ENCODE measurements at places on chromosomes 7 and 10.

DNA sequence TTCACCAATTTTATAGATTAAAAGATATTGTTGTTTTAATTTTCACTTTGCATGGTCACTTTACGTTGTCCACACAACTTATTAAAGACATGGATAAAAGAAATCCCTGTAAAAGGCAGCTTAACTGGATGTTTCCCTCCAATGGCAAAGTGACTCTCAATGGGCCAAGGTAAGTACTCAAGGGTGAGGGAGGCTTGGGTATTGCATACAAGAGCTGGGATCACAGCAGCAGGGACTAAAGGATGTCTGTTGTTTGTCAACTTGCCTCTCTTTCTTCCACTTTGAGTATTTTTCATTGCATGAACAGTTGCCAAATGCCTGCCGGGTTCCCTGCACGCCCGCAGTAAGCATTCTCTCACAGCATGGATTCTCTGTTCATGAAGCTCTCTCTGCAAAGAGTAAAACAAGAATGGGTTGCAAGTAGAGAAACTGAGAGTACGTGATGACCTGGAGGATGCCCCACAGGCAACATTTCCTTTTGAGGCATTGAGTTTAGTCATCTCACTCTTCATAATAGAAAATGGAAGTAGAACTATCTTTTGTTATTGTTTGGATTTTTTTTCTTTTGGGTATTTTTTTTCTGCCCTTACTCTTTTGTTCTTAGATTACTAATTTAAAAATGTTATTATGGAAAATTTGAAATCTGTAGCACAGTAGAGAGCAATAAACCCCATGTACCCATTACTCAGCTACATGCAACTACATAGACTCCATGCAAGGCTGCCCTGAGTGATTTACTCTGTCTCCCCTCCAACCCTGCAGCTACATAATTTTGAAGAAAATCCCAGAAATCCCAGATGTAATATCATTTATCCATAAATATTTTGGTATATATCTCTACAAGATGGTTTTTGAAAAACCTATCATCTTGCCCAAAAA lies 26.3 kb downstream of the GPR141 start:
- no peak for DNase-seq

GRCh38 chr10:88461426-88461825 lies 121.7 kb downstream of the RNLS start:
- DNase-seq, result no peak

- DNase-seq, result no peak
Observed at GRCh38 chr10:101848408-101848807, 4.8 kb upstream of the KCNIP2 start.

- DNase-seq, result no peak
Observed at GRCh38 chr7:147089051-147089461, 972.5 kb downstream of the CNTNAP2 start.

DNA sequence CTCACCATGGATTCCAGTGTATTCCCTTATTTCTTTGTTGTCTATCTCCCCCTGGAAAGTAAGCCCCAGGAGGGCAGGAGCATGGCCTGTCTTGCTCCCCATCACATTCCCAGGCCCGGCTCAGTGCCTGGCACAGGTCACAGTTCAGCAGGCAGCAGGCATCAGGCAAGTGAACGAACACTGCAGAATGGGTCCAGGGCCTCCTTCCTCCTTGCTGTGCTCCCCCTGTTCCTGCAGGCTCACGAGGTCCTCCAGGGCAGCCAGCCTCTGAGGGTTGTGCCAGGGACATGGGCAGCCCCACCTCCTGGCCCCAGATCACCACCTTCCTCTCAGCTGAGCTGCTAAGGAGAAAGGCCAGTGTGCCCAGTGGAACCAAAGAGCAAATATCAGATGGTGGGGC lies 41.8 kb downstream of the PDLIM1 start:
- no peak for DNase-seq

GRCh38 chr7:14158111-14158510 lies 168.6 kb upstream of the ETV1 start:
- no peak for DNase-seq

DNA sequence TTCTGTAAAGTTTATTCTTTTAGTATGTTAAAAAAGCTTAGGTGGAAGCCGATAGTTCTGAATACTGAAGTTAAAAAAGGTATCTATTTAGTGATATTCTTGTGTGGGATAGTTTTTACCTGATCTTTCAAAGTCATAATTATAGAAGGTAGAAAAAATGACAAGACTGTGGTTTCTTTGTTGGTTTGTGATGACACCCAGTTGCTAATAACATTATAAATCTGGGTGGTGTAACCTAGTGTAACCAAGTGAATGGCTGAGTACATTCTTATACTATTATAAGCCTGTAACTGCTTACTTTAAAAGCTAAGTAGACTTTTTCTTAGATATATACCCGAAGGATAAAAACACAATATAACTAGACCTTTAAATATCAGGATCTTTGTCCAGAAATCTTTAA lies 2.3 kb downstream of the CDK13 start:
- no peak for DNase-seq

DNA sequence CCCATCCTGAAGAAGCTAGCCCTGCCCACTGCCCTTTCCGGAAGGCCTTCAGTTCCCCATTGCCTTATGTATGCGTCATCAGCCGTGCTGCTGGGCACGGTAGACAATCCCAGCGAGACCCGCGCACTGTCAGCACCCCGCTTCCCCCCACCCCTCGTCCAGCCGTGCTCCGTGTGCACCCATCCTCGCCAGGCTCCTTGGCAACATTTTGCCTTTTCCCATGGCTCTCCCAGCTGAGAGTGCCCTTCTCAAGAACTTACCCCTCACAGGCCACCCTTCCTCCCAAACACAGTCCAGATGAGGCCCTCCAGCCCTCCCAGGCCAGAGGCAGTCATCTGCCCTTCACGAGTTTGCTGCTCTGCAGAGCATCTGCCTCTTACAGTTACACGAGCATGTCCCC lies 633.8 kb upstream of the FOXK1 start:
- no peak for DNase-seq

- no peak for DNase-seq
Observed at GRCh38 chr7:155984609-155985405, 172.5 kb upstream of the SHH start.

DNA sequence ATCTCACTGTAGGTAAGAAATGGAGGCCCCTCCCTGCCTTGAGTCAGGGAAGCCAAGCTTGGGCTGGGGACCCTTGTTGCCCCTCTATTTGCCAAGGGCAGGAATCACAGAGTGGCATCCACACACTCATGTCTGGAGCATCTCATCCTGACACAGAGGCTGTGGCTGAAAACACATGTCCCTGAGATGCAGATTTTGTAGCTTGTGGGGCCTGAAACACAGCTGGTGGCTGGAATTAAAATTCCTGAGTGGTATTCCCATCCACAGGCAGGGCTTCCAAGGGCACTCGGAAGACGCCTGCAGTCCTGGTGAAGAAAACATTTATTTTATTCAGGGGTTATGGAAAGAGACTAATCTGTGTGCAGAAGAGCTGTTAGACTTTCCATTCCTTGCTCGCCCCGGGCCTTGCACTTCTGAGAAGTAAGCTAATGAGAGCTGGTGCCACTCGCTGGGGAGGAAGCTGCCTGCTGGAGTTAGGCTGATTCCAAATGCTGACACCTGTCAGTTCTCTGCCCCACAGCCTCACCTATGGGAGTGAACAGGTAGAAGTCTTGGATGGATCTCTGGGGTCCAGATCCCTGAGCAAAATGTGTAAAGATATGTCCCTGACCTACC lies 36.0 kb downstream of the C10orf120 start:
- DNase-seq, result no peak

DNA sequence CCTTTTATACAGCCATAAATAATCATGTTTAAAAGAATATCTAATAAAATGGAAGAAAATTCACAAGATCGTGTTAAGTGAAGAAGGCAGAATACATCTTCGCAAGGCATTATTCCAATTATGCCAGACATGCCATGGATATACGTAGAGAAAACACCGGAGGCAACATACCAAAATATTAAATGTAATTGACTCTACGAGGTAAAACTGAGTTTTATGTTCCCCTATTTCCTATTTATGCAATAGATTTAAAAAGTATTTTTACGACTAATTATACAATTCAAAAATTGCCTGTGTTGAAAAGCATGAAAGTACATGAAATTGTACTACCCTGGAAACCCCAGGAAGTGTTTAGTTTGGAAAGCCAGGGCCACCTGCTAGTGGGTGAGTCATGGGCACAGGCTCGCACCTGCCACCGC lies 936 bp upstream of the REPIN1 start:
- DNase-seq, result no peak

GRCh38 chr10:21092683-21093524 lies 195.8 kb upstream of the NEBL start:
- no peak for DNase-seq

Data from stimulated activated CD4-positive, alpha-beta T cell treated with anti-CD3 and anti-CD28 coated beads, Interleukin-1b, Interleukin-23, amount 100 ng/mL, for 1 hour (primary cell).